ENCODE measurements at places on chromosomes 16 and 17.

- no peak for DNase-seq
Measured at GRCh38 chr16:49277766-49278566, 3.7 kb downstream of the CBLN1 start.

GRCh38 chr17:56289321-56289720 is 136.0 kb downstream of the ANKFN1 start:
- DNase-seq, result no peak

- no peak for DNase-seq
Measured at GRCh38 chr17:80899402-80900268, 92.0 kb upstream of the CHMP6 start.

DNA sequence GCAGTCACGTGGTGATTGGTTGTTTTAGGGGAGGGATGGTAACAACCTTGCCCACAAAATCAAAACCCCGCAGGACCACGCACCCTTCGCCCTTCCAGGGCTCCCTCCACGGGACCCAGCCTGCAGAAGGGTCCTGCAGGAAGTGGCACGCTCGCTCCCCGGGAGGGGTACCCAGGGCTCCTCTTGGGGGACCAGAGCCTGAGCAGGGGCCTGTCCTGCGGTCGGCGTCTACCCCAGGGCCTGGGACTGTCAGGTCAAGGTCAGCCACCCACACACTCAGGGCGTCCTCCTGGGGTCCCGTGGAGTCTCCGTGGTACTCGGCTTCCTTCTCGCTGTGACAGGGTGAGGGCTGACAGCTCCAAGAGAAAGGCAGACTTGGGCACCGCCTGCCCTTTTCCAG is 33.9 kb downstream of the ZNF469 start:
- no peak for DNase-seq

DNA sequence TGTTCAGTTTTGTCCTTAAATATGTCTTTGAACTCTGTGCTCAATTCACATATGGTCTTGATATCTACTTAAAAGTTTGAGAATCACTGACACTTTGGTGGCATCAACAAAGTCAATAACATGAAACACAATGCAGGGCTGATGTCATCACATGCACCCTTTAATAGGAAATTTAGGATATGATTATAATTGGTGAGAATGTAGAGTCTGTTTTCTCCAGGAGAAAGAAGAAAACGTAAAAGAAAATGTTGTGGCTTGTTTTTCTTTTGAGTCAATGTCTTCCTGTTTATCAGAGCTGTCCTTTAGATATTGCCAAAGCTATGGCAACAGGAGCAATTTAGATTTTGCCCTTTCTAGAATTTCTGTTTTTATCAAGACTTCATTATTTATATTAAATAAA is 396.9 kb downstream of the CDH13 start:
- DNase-seq, result no peak

- DNase-seq, result no peak
Measured at GRCh38 chr16:70582280-70582978, 58.8 kb downstream of the SF3B3 start.

DNA sequence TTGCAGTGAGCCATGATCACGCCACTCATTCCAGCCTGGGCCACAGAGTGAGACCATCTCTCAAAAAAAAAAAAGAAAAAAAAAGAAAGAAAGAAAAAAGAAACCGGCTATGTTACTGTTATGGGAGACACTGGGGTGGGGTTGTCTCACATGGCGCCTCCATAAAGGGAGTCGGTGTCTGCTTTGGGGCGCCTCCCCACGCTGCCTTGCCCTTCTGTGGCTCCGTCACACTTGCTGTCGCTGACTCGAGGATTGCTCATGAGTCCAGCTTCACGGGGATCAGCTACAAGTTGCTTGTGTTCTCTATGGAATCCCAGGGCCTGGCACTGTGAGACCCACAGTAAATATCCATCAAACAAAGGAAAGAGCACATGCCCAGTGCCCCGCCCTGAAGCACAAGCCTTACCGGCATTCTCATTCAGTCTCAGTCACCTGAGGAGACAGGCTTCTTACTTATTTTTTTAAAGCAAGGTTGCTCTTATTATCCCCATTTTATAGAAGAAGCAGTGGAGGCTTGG is 40.6 kb upstream of the ZNF423 start:
- no peak for DNase-seq

GRCh38 chr16:46812781-46813540 is 18.0 kb downstream of the C16orf87 start:
- DNase-seq, result no peak

DNA sequence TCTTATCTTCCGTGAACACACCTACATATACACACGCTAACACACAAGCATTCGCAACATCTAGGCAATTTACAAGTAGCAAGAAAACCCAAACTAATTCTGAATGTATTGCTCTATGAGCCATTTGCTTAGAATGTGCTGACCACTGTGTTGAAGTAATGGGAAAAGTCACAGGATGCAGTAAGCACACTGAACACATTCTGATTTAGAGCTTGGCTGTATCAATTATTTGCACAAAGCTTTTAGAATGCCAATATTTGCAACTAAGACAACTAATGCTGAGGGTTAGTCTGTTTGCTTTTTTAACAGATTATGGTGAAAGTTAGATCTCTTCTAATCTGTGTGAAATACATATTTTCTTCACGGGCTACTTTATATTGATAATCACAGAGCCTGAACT is 179.8 kb upstream of the ELAC2 start:
- no peak for DNase-seq
